Karpas-422 (cell line): ENCODE measurements at places on chromosomes 4 and X. TPM values are rescaled to one million over a fixed set of nuclear protein-coding genes. Genes with fewer than 3 reads are reported as not detected.

DNA sequence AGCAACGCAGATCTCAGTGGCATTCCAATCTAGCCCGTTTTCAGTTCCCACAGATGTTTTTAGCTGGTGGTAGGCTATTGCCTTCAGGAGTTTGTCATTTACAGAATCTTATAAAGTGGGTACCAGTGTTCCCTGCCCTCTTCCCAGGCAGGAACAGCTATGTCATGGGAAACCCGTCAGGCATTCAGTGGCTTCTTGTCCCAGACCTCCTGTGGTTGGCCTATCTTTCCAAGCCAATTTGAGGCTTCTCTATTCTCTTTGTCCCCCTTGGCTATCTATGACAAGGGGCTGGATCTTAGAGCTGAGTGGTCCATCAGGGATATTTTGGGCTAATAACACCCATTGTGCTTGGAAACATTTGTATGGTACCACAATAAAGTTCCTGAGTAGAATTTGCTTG, 33.6 kb upstream of the RPL34 start:
- H3K36me3 ChIP-seq: no peaks in the 10 kb centered on the region
- no peak for DNase-seq
- no peak overlapping the region for H3K4me3 ChIP-seq
- no peaks in the 10 kb centered on the region for H3K27me3 ChIP-seq
- H3K27ac ChIP-seq: no peak overlapping the region

Gene MAGEE1
- total RNA-seq: 0.76 and 0.78 TPM in 2 replicates

DNA sequence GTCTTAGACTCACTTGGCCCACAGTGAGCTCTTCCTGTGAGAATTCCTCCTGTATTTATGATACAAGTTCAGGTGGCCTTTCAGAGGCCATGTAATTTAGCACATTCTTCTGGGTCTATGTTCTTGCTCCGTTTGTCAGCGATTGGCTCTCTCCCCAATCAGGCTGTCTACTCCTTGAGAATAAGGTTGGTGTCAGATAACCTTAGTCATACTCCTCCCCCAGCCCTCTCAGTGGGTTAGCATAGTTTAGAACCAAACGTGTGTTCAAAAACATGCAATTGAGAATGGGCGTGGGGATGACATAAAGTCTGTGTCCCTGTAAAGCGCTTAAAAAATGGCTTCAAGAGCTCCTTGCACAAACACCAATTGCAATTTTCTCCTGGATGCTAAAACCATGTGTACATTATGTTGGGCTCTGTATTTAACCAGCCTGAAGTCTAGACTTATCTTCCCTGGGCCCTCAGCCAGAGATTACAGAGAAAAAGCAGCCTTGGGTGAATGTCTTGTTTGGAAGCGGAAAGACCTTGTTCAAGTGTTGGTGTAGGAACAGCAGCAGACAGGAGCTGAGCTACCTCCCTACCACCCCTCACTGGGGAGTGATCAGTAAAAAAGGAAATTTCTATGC, 9.9 kb upstream of the CT47C1 start:
- H3K27me3 ChIP-seq: 0 out of 2 replicates have a peak, but pooled peaks cover 2% of the 10 kb centered on the region
- peaks cover 50% of the 10 kb centered on the region for H3K4me1 ChIP-seq
- DNase-seq: no peak
- H3K27ac ChIP-seq: no peak overlapping the region
- no peaks in the 10 kb centered on the region for H3K36me3 ChIP-seq
- no peak overlapping the region for H3K4me3 ChIP-seq

- H3K4me1 ChIP-seq: no peaks in the 10 kb centered on the region
- H3K27me3 ChIP-seq: no peaks in the 10 kb centered on the region
- no peak for DNase-seq
- H3K36me3 ChIP-seq: no peaks in the 10 kb centered on the region
Measured at GRCh38 chrX:28589046-28589445, 1.8 kb downstream of the IL1RAPL1 start.

GRCh38 chr4:30256116-30256832, 463.9 kb upstream of the PCDH7 start:
- no peak for DNase-seq
- no peak overlapping the region for H3K4me3 ChIP-seq
- H3K36me3 ChIP-seq: no peaks in the 10 kb centered on the region
- H3K27me3 ChIP-seq: no peaks in the 10 kb centered on the region
- no peak overlapping the region for H3K27ac ChIP-seq
- no peaks in the 10 kb centered on the region for H3K4me1 ChIP-seq

DNA sequence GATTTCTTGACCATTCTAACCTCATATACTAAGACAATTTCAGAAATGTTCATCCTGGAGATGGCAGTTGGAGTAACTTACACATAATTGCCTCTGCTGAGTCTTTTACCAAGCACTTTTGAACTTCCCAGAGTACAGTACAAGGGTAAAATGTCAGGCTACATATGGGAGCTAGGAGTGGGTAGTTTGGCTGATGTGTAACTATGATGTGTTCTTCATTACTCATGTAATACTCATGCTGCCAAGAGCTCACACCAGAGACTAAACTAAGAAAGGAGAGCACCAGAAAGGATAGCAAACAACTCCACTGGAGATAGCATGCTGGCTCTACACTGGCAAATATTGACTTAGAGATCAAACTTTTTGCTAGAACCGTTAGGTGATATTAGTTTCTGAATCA, 194.0 kb downstream of the PDGFRA start:
- no peak for DNase-seq
- no peaks in the 10 kb centered on the region for H3K4me1 ChIP-seq
- no peaks in the 10 kb centered on the region for H3K36me3 ChIP-seq

Gene LRRC66
- 0.07 and 0.29 TPM in 2 replicates for total RNA-seq
